CD4-positive, alpha-beta T cell treated with Interferon alpha-2 for 1 hour (primary cell): ENCODE measurements at places on chromosomes 12 and 14.

- DNase-seq, result no peak
These were observed 117.5 kb upstream of the DYRK2 start for GRCh38 chr12:67531051-67531450.

DNA sequence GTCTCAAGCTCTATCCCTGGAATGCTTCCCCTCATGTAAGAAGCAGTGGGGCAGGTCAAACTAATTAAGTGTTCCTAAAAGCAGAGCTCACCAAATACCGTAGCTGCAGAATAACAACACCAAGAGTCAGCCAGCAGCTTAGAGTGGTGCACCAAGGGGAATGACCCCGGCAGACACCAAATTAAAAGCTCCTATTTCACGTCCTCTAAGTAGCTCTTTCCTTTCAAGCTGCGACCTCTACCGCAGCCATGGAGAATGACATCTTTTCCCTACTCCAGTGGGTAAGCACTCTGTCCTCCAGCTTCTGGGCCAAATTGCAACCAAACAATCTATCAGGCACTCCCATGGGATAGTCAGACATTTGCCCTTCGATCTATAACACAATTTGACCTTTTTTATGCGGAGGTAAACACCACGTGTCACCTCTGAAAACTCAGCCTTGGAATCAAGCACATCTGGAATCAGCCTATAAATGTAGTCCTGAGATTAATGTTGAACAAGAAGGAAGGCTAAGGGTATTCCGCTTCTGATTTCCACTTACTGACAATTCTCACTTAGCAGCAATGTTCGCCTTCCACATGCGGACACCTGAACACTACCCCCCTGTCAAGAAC is 67.6 kb upstream of the CDKN3 start:
- DNase-seq, result no peak

- DNase-seq, result no peak
These were observed 18.1 kb downstream of the CDKN1B start for GRCh38 chr12:12735301-12735700.

DNA sequence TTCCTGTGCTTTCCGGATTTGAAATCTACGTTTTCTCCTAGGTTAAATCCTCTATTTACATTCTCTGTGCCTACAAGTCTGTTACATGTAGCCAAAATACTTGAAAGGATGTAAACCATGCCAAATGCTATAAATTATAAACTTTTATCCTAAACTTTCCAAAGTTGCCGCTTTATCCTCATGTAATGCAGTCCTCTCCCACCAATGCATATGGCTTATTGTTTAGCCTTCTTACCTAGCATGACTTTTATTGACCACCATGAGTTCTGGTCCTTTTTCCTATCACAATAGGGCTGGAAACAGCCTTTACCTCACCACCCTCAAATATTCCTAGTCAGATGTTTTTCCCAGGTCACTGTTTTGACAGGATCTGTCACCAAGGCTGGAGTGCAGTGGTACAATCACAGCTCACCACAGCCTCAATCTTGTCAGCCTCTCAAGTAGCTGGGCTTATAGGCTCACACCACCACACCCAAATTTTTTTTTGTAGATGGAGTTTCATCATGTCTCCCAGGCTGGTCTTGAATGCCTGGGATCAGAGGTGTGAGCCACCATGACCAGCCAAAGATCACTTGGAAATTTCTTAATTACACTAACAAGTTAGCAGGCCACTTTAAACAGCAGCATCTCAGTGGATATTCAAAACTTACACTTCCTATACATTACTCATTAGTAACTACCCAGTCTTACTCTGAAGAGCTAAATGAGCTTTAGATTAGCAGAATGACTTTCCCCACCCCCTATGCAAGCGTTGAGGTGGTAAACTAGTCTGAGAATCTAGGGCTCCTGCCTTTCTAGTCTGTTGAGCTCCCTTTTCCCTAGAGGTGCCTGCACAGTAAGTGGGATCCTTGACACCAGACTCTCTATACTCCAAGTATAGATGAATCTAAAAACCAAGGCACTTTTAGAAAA is 4.1 kb downstream of the TUBA1B start:
- DNase-seq, result no peak

GRCh38 chr12:97754306-97754705 is 291.7 kb downstream of the RMST start:
- no peak for DNase-seq

- no peak for DNase-seq
These were observed 566.3 kb upstream of the NOVA1 start for GRCh38 chr14:27164139-27164538.

GRCh38 chr14:22839159-22839779 is 2.9 kb downstream of the MMP14 start:
- no peak for DNase-seq

DNA sequence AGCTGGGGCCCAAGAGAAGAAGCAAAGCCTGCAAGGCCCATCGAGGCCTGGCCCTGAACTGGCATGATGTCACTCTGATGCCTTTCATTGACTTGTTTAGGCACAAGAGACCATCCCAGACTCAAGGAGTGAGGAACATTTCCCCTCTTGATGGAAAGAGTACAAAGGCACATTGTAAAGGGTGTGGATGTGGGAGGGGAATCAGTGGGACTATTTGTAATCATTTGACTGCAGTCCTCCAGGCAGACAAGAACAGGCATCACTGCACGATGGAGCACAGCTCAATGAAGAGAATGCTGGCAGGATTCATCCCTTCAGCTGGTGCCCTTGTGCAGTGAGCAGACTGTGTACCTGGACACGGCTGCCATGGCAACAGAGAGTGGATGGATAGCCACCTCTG is 87.9 kb downstream of the LGMN start:
- DNase-seq, result no peak
